Stimulated activated CD8-positive, alpha-beta memory T cell treated with anti-CD3 and anti-CD28 coated beads, Interleukin-4, amount 100 ng/mL, for 4 hours (primary cell): ENCODE measurements at places on chromosomes 7 and 10.

DNA sequence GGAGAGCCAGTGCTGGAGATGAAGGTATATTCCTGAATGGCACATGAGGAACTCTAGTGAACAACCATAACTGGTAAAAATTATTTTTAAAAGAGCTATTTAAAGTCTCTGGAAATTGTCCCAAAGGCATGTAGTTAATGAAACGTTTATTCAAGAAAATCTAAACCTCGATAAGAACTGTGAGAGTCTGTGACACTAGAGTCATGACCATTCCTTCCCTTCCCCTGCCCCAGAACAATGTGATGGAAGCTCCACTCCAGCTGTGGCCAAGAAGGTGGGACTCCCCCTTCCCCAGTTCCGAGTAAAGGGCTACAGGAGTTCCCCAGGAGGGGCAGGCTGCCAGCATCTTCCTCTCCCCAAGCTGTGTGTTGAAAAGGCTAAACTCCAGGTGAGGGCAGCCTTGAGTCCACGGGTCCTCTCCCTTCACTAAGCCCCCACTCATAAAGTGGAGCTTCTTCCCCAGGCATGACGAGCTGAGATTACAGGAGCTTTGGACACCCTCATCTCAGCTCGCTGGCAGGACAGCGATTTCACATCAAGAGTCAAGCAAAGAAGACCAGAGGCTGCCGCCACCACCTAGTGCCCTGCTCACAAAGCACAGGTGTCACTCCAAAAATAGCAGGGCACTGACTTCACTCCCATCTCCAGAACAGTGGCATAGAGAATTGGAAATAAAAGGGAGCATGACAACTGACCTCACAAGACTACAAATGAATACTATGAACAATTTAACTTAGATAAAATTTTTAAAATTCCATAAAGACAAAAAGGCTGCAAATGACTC lies 68.5 kb downstream of the NHLRC2 start:
- DNase-seq = no peak

DNA sequence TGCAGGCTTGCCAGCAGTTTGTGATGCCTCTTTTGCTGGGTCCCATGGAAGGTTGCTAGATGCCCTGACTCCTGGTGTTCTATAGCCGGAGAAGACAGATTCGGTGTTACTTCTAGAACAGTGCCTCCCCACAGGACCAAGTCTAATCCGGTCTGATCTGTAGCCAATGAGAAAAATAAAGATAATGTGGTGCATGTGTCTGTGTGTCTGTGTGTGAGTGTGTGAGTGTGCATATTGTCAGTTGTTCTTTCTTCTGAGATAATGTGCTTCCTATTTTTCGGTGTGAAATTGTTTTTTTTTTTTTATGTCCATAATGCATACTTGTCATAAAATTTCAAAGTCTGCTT lies 29.7 kb upstream of the ZNRF2 start:
- no peak for DNase-seq

DNA sequence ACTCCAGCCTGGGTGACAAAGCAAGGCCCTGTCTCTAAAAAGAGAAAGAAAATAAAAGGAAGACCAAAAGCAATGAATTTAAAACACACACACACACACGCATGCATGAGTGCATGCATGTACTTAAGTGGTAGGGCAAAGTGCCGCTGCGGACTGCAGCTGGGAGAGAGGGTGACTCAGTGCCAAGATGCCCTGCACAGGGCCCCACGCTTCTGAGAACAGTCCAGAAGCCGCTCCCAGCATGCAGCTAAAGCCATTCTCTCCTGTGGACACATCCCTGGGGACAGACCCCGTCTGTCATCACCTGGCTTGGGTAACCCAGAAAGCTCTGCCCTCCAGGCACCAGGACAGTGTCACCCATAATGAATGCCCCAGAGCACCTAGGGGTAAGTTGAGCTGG lies 61.0 kb upstream of the MYL10 start:
- no peak for DNase-seq

GRCh38 chr10:43649185-43649523 lies 473 bp upstream of the ZNF32 start:
- DNase-seq = no peak

DNA sequence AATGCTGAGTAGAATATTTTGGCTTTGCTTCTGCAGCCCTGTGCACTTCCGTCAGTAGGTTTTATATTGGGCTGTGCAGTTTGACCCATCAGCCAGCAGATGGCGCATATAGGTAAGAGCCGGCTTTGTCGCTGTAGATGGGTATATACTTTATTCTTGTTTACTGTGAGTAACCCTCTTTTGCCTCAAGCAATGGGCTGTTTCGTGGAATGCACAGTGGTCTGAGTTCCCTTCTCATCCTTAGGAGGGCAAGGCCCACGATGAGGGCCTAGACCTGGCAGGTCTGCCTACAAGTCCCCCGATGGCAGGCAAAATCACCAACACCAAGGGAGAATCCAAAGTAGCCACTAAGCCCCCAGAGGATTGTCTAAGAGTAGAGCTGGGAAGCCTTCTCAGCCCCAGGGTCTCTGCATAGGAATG lies 1002.9 kb upstream of the KCND2 start:
- DNase-seq = no peak

GRCh38 chr10:110502072-110502845 lies 4.6 kb downstream of the DUSP5 start:
- no peak for DNase-seq
